ENCODE measurements at places on chromosomes 3 and 15.

GRCh38 chr3:61872077-61872706, 310.8 kb downstream of the PTPRG start:
- no peak for DNase-seq

- DNase-seq = no peak
Observed at GRCh38 chr3:78313332-78313731, 1273.4 kb downstream of the ROBO2 start.

- no peak for DNase-seq
Observed at GRCh38 chr3:4606911-4607310, 113.8 kb downstream of the ITPR1 start.

DNA sequence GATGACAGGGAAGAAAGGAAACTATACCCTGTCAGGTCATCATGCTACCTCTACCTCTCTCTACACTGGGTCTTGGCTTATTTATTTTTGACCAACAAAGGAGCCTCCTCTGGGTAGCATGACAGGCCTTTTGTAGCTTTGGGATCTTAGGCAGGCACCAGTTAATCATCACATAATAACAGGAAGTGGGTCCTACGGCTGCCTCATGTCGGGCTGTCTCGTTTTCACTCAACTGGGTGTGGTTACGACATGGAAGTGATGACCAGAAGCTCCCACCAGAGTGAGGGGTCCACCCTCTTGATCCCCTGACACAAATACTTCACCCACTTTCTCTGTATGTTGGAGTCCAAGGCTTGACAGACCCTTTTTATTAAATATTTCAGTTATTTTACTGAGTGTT, 105.3 kb downstream of the CD47 start:
- peak; percentile 51 for DNase-seq

GRCh38 chr3:74167926-74168325, 446.5 kb downstream of the CNTN3 start:
- DNase-seq = no peak

DNA sequence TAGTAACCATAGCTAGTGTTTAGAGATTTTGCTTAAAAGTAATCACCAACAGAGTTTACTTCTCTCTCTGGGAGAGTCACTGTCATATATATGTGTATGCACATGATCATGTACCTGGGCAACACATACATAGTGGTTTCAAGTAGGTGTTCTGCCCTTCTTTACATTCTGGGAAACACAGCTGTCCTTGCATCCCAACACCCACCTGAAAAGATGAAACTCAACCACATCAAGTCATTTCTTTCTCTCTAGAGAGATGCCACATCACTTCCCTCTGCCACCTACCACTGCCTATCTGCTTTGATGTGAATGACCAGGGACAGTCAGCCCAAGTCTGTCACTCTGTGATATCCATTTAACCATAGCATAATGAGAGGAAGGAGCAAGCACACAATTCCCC, 155.8 kb upstream of the GADL1 start:
- no peak for DNase-seq

- DNase-seq = no peak
Observed at GRCh38 chr15:95830281-95830680, 500.2 kb upstream of the NR2F2 start.

DNA sequence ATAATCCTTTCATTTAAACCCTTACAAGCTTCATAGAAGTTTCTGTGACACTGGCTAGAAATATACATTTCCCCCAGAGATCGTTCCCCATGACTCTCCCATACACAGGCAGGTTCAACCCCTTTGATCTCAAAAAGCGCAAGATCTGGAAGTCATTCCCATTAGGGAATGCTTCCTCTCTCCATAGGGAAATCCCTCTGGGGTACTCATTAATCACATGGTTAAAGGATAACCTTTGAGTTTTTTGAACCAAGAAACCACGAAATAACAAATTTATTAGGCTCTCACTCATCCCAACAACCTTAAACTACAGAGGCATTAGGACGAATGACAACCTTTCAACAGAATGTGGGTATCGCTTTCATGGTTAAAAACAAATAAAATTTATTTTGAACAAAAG, 211.9 kb upstream of the PRICKLE2 start:
- no peak for DNase-seq

DNA sequence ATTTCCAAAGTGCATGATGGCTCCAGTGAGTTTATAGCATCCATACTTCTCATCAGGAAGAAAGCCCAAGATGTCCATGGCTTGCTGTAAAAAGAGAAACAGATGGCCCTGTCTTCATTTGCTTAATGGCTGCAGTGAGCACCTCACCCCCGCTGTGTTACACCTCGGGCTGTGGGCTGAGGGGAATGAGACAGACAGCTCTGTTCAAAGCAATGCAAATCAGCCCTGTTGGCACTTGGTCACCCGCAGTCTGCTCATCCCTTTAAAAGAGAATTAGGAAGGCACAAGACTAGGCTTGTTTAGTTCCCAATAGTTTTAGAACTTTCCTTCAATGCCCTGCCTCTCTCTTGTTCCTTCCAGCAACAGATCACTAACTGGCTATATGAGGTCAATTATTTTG, 25.2 kb downstream of the MYH15 start:
- DNase-seq = no peak

GRCh38 chr15:73691396-73691795, 7.2 kb downstream of the CD276 start:
- no peak for DNase-seq

DNA sequence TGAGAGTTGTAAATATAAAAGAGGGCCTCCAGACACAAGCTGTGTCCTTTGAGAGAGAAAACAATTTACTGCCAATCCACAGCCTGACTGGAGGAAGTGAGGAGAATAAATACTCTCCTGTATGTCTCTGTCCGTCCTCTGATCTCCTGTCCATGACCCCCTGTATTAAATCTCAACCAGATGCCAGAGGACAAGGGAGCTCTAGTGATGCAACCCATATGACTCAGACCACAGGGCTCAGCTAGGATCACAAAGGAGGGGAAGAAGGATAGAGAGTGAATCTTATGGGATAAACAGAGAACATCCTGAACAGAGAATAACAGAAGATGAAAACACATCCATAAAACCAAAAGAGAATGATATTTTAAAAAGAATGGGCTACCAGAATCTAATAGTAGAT, 482.6 kb downstream of the PLOD2 start:
- no peak for DNase-seq

Data from CD4-positive, alpha-beta T cell treated with Interleukin-15 for 4 hours (primary cell).